ENCODE measurements at places on chromosomes 16 and 17.
A peak's percentile ranks its signal among the peaks of the same experiment; 100 is the strongest.

GRCh38 chr17:8151120-8151640, 1.0 kb downstream of the PER1 start:
- peak; percentile 37 for ATAC-seq

GRCh38 chr16:47460359-47460710, 528 bp downstream of the ITFG1 start:
- ATAC-seq, result no peak

- no peak for ATAC-seq
Observed at GRCh38 chr17:71809537-71809936, 311.3 kb upstream of the SOX9 start.

- peak; percentile 69 for ATAC-seq
Observed at GRCh38 chr17:57604771-57605674, 140.1 kb downstream of the CCDC182 start.

All from gastroesophageal sphincter (tissue), 4 donors.